ENCODE measurements at places on chromosomes 5 and 9.

- DNase-seq, result no peak
Observed at GRCh38 chr9:75487856-75488718, 399.8 kb downstream of the OSTF1 start.

DNA sequence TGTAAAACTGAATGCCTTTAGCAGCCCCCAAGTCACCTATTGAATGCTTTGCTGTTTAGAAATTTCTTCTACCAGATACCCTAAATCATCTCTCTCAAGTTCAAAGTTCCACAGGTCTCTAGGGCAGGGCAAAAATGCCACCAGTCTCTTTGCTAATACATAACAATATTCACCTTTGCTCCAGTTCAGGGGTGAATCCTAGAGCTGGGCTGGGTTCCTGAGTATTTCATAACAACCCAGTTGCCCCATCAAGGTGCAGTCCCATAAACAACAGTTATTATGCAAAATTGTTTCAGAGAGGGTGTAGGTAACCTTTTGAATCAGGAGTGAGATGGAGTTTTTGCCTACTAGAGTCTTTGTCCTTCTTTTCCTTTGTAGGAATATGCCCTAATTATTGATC, 19.0 kb upstream of the C1QTNF3 start:
- no peak for DNase-seq

GRCh38 chr5:124410539-124411488, 335.6 kb downstream of the ZNF608 start:
- peak; percentile 71 for DNase-seq

GRCh38 chr5:9888501-9888901, 258.4 kb upstream of the TAS2R1 start:
- no peak for DNase-seq

GRCh38 chr5:75234251-75234650, 2.4 kb downstream of the ANKRD31 start:
- DNase-seq, result no peak

DNA sequence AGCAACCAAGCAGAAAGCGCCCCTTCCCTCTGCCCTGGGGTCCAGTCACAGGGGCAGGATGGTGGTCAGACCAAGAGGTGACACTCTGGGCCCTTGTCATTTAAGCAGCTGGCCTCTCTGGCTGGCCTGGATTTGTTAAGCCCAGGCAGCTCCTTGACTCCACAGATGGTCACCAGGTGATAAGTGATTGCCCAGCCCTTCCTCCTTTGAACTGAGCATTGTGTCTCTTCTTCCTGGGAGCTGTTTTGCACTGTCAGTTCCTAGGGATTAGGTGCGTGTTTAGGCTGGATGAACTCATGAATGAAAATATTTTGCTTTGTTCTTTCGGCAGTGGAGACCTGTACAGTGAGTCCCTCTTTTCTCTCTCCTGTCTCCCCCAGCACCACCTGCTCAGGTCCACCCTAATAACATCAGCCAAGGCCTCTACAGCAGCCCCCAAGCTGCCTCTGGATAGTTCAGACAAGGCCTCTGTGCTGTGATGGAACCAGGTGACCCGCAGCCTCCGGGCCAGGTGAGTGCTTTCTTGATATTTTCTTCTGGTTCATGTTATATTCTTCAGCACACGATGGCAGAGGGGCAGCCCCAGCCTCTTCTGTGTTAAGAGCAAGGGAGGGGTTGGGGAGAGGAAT, 139.7 kb upstream of the PITX1 start:
- no peak for DNase-seq

- no peak for DNase-seq
Observed at GRCh38 chr5:157109744-157110143, 900 bp upstream of the HAVCR2 start.

DNA sequence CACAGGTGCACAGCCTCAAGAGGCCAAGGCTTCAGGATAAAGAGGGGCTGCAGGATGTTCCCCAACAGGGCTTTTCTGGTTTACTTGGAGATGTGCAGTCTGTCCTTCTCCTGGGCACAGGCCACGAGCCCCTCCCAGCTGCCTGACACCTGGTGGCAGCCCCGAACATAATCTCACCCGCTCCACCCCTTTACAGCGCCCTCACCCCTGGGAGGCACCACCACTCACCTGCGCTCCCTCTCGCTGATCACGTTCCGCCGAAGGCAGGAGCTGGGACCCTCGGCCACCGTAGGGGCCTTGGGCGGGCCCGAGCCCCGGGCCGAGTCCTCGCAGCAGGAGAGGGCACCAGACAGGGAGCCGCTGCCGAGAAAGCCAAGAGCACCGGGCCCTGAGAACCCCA, 514 bp downstream of the SOHLH1 start:
- DNase-seq, result no peak

DNA sequence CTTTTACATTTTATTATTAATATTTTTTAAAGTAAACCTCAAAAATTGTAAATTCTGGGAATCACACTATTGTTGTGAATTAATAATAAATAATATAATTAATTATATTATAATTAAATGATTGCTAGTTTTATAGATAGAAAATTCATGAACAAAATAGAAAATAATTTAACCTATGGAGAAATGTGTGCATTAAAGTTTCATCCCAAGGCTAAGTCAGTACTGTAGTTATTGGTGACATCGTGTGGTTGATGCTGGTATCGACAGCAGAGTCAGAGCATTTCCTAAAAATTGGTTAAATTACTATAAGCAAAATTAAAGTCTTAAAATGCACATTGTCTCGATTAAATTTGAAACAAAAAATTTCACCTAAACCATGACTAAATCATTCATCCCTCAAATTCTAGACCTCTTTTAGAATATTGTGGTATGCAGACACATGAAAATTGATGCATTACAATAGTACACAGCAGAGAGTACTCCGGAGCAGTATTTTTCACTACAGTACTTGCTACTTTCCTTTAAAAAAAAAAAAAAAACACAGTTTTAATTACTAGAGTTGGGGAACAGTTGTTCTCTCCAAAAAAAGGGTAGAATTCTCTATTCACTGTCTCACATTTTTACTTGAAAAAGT, 73.9 kb downstream of the RORB start:
- DNase-seq, result no peak

DNA sequence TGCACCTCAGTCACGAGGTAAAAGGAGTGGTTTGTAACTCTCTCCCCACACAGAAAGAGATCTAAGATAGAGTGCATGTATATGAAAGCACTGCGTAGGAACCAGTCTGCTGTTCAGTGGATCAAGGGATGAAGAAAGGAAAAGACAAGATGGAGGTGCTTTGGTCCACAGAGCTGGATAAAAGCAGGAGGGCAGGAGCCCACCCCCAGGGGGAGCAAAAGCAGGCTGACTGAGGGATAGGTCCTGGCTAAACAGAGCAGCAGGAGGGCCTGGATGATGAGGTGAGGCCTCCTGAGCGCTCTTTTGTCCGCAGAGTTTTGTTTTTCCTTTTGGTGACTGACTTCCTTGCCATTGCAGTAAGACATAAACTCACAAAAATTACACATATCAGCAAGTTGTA, 293.5 kb upstream of the C9orf72 start:
- DNase-seq, result no peak

- DNase-seq, result no peak
Observed at GRCh38 chr5:43985411-43985810, 382.4 kb downstream of the NNT start.

GRCh38 chr9:95406121-95406520, 88.6 kb upstream of the FANCC start:
- DNase-seq, result no peak

DNA sequence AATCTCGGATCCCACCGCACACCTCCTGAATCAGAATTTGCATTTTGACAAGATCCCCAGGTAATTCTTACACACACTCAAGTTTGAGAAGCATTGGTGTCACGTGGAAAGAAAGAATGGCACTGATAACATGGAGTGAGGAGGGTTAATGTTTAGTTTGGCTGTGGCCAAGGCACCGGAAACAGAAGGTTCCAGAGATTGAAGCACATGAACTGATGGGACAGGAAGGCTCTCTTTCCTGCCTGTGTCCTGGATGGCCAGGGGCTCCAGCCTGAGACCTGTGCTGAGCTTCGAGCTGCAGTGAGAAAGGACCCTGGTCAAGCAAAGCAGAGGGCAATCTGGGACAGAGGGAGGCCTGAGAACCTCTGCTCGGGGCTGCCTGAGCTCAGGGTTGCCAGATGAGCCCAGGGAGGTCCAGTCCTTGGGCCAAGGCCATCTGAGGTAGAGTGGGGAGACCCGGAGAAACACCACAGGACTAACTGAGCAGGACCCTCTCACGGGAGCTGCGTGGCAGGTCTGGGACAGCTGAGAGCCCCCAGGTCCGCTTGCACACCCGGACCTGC, 27.3 kb downstream of the AFAP1L1 start:
- no peak for DNase-seq

GRCh38 chr5:176371621-176372539, 6.6 kb downstream of the ARL10 start:
- DNase-seq, result no peak

Data from NCI-H1048 (cell line).